ENCODE measurements at places on chromosomes 2 and 18.

DNA sequence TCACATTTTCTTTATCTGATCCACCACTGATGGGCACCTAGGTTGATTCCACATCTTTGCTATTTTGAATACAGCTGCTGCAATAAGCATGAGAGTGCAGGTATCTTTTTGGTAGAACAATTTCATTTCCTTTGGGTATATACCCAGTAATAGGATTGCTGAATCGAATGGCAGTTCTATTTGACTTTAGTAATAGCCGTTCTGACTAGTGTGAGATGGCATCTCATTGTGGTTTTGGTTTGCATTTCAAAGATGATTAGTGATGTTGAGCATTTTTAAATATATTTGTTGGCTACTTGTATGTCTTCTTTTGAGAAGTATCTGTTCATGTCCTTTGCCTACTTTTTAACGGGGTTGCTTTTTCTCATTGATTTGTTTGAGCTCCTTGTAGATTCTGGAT, 72.3 kb downstream of the CCDC138 start:
- no peak for DNase-seq

DNA sequence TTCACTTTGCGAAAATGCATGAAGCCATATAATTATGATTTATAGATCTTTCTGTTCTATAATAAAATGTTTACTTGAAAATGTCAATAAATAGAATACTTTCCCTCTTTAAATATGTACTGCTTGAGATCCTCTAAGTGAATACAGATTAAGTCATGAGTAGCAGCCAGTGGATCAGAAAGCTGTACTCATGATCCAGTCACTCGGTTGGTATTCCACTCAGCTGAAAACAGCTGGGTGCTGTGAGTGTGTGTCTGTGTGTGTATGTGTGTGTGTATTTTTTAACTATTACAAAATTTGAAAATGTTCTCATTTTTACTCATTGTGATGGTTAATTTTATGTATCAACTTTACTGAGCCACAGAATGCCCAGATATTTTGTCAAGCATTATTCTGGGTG, 141.6 kb upstream of the CYP26B1 start:
- no peak for DNase-seq

- DNase-seq = peak; percentile 25
These were observed 20.5 kb upstream of the ZNF236 start for GRCh38 chr18:76801567-76802505.

GRCh38 chr2:202099515-202099914, 26.5 kb downstream of the KIAA2012 start:
- no peak for DNase-seq

GRCh38 chr2:160913323-160913722, 246.9 kb upstream of the TANK start:
- no peak for DNase-seq

DNA sequence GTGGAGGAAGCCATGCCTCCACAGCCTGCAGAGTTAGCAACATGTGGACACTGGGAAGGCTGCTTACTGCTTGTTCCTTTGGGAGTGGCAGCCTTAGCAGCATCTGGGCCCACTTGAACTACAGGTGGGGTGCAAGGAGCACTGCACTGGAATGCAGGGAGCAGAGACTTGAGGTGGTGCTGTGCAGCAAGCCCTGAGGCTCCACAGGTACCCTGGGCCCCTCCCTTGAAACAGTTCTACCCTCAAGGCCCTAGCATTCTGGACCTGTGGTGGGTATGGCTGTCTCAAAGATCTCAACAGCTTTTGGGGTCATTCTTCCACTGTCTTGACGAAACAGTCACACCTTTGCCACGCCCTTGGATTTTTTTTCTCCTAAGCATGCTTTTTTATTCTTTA, 13.5 kb downstream of the UBR3 start:
- no peak for DNase-seq

DNA sequence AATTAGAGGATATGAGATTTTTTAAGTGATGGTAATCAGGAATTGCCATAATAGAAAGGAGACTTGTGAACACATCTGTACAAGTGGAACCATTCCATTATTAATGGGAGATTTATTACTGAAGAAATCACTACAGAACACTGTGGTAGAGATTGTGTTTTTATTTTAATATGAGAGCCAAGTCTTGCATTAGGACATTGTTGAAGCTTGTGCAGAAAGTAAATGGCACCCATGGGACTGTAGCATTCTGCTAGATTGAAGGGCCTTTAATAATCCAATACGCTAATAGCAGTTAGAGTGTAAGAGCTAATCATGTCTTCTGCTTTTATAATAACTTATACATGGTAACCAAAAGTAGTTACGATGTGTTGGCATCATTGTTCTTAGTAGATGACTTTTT, 83.6 kb downstream of the VRK2 start:
- DNase-seq = no peak

GRCh38 chr2:15306706-15307105, 254.4 kb downstream of the NBAS start:
- DNase-seq = no peak

DNA sequence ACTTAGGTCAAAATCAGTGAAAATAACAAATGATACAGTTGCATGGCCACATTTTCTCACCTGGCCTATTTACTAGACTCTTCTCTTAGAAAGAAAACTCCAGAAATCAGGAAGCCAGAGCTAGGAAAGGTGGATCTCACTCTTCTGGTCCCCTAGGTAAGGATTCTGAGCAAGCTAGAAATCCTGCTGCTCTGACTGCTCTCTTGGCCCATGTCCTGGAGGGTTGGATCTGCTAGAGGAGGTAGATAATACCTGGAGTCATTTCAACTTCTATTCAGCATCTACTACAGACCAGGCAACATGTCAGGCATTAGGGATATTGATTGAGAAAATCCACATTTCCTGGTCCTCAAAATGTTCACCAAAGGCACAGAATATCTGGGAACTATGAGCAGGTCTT, 34.9 kb downstream of the AKAIN1 start:
- DNase-seq = no peak

GRCh38 chr18:48735080-48735676, 196.3 kb downstream of the CTIF start:
- DNase-seq = no peak

DNA sequence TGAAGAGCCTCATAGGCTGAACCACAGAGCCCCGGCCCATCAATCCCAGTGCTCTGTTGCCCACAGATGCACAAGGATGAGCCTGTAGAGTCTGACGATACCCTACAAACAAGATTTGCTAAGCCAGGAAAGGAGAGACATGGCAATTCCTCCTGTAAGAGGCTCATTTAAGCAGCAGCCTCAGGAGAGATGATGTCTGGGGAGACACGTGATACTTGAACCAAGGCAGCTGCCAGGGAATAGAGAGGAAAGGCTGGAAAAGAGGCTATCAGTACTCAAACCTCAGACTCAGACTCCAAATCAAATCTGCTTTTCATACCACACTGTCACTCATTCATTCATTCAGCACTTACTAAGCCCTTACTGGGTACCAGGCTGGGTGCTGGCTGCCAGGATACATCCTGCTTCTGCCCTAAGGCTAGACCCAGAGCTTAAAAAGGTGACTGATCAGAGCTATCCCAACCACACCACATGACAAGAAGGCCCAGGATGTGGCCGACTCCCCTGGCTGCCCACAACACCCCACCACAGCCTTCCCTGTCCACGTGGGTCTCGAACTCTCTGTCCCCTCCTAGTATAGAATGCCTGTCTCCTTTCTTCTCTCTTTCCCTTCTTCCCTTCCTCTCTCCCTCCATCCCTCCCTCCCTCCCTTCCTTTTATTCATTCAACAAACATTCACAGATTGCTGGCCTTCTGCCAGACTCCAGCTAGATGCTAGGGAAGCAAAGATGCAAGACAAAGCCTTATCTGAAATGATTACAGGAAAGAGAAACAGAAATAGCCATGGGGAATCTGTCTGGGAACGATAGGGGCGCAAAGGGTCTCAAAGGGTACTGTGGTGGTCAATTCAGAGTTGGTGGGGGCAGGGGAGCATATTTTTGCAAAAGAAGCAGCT, 23.4 kb upstream of the KCNK3 start:
- DNase-seq = no peak

GRCh38 chr18:58446391-58447060, 182.4 kb downstream of the ALPK2 start:
- DNase-seq = no peak

DNA sequence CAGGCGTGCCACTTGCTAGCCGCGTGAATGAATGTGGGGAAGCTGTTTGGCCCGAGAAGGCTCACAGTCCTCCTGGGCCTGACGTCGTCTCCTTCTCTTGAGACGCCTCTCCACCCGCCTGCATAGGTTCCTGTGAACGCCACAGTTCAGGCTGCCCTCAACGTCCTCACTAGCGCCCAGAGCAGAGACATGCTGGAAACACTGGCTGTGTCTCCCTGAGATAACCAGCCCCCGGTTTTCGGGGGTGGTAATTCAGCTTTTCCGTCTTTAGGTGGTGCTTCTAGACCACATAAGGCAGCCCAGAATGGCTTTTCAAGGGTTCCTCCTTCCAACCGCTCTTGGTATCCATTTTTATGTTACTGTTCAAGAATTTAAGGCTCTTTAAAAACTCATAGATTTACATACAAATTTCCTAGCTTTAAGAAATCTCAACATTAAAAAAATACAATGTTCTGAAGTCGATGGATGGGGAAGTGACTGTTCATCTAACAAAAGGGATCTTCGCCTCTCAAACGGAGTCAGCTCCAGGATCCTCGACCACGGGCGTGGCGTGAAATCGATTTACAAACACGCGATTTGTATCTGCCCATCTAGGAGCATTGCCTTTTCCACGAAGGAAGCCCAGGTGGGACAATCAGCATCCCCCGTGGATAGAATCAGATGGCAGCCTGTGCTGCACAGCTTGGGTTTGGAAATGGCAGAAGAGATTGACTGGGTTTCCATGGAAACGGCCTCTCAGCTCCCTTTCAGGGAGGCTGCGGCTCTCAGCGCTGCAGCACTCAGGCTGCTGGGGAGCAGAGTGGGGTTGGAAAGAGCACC, 110.6 kb upstream of the PXDN start:
- DNase-seq = peak; percentile 1

- no peak for DNase-seq
These were observed 1.1 kb upstream of the MOB4 start for GRCh38 chr2:197514754-197515153.

- DNase-seq = peak; percentile 6
These were observed 66.4 kb downstream of the GALR1 start for GRCh38 chr18:77316008-77316407.

DNA sequence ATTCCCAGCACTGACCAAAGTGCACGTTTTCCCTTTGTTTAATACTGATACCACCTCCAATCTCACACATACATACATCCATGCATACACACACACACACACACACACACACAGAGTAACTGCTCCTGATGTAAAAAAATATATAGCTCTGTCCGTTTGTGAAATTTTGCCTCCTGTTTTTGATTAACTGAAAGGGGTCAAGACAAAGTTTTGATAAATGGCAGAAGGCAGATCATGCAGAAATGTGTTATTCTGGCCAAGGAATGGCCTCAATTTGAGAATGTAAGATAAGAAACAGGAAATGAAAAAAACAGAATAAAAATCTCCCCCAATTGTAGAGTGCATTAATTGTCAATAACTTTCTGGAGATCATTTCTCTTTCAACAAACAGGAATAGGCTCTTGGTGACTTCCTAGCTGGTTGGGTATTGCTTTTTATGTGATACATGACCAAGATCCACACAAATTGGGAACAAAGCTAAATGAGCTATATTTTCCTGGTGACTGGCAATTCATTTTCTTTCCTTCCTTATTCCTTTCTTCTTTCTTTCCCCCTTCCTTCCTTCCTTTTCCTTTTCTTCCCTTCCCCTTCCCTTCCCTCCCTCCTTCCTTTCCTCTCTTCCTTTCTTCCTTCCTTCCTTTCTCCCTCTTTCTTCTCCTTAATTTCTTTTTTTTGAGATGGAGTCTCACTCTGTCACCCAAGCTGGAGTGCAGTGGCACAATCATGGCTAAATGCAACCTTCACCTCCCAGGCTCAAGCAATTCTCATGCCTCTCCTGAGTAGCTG, 88.9 kb upstream of the PMAIP1 start:
- DNase-seq = no peak

GRCh38 chr2:3840611-3841155, 137.3 kb downstream of the DCDC2C start:
- DNase-seq = no peak

DNA sequence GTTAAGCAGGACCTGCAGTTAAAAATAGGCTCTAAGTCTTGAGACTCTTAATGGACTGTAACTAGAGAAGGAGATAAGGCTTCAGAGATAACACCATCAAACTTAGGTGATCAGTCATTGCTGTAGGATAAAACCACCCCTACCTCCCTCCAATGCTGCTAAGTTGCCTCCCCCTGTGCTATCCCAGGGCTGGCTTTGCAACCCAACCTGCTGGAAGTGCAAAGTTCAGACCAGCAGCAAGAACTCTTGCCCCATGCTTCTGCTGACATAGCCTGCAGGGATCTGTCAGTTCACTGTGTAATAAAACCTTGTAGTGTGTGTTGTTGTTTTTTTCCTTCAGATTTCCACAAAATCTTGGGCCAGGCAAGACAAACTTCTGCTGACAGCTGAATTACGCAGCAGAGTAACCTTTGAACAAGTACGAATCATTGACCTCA, 57.4 kb upstream of the EPB41L3 start:
- no peak for DNase-seq

GRCh38 chr2:68767031-68767961, 32.7 kb downstream of the ARHGAP25 start:
- DNase-seq = no peak

DNA sequence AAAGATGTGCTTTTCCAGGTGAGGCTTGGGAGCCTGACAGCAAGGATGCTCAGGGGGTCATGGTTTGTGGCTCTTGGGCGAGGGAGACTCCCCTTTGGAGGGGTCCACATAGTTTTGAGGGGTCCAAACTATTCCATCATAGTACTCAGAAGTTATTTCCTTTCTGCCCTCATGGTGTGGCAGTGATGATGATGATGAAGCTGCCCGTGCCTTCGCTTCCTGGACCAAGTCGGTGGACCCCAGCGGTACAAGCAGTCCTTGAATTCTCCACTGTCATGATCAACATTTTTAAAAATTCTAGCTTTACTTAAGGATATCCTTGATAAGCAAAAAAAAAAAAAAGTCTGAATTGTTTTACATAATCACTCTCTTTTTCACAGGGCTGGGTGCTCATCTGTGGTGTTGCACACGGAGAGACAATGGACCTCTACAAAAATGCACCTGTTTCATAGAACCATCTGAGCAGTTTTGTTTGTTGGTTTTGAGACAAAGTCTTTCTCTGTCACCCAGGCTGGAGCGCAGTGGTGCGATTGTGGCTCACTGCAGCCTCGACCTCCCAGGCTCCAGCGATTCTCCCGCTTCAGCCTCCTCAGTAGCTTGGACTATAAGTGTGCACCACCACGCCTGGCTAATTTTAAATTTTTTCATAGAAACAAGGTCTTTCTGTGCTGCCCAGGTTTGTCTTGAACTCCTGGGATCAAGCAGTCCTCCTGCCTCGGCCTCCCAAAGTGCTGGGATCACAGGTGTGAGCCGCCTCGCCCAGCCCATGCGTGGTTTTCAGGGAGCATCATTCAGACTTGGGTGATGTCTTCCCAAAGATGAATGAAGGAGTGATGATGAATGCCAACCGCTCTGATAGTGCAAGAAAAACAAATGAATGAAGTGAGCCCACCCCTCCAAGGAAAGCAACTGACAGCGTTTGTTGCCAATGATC, 271.4 kb upstream of the HDAC4 start:
- DNase-seq = no peak

Data from NCI-H1092 (cell line).